ENCODE measurements at places on chromosomes 11 and 22.

- peak; percentile 80 for DNase-seq
These were observed 2.4 kb upstream of the WT1 start for GRCh38 chr11:32437495-32438345.

- DNase-seq: no peak
These were observed 462.5 kb downstream of the AASDHPPT start for GRCh38 chr11:106540001-106540400.

GRCh38 chr11:92852946-92853345, 116.5 kb upstream of the MTNR1B start:
- DNase-seq: no peak

- no peak for DNase-seq
These were observed 11.7 kb downstream of the SERGEF start for GRCh38 chr11:18001191-18001590.

- DNase-seq: no peak
These were observed 13.4 kb downstream of the DGCR2 start for GRCh38 chr22:19108807-19109197.

Data from GM23338 (cell line).